Activated naive CD4-positive, alpha-beta T cell (primary cell): ENCODE measurements at places on chromosomes 6 and 20.

DNA sequence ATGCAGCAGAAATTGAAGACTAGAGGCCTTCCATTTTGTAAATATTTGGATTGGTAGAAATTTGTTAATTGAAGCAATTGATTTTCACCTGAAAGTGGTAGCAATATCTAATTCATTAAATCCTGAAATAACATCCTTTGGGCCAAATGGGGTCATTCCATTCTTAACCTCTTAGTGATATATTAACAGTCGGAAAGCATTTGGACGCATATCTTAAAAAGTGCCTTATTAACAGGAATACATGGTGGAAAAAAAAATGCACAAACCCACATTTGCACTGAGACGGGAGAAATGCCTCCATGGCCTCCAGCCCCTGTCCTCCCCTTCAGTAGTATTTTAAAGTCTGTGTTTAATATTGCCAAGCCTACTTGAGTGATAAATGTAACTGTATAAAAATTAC is 205.5 kb downstream of the TFAP2B start:
- DNase-seq = no peak

GRCh38 chr6:49739423-49739822 is 4.8 kb downstream of the CRISP3 start:
- DNase-seq = no peak

DNA sequence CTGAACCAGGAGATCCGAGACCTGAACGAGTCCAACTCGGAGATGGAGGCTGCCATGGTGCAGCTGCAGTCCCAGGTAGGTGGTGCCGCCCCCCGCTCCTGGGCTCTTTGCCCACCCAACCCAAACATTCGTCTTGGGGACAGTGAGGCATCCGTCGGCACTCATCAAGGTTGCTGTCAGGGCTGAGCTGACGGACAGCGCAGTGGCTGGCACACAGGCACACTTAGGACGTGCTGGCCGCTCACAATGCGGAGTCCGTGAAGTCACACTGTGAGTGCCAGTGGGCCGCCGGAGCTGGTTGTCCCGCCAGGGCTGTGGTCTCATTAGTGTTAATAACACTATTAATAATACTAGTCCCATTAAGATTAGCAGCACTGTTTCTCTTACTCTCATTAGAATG is 18.2 kb upstream of the PCMTD2 start:
- DNase-seq = no peak

- DNase-seq = peak; percentile 72
Measured at GRCh38 chr6:30686009-30686907, at the start of gene PPP1R18. PPP1R18 (minus strand) TSS chr6:30686645; CDS start chr6:30686018, 627 bp downstream.

DNA sequence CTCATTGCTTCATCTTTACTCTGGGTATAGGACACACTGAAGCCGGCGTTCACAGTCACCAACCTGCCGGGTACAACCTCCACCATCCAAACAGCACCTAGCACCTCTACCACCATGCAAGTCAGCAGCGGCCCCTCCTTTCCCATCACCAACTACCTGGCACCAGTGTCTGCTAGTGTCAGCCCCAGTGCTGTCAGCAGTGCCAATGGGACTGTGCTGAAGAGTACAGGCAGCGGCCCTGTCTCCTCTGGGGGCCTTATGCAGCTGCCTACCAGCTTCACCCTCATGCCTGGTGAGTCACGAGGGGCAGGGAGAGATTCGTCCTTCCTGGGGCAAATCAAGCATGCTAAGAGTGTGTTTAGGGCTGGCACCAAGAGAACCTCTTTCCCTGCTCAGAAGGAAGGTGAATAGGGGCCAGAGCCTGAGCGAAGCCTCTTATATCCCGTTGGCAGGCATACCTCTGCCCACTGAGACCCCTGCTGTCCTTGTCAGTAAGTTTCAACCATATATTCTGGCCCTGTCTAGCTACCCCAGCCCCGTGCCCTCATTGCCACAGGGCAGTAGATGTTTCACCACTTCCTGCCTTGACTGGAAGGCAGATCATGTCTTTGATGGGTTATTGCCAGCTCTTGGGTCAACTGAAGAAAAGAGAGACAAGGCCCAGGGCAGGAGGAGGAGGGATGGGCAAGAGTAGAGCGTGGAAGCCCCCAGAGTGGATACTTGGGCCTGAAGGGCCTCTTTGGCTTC is 4.8 kb downstream of the SRF start:
- DNase-seq = no peak

- peak; percentile 36 for DNase-seq
Measured at GRCh38 chr20:58228484-58229197, at the start of gene ANKRD60. ANKRD60 (minus strand) TSS chr20:58228653; CDS start chr20:58228653, 0 bp downstream.

GRCh38 chr6:164099269-164099865 is 684.8 kb downstream of the QKI start:
- no peak for DNase-seq

DNA sequence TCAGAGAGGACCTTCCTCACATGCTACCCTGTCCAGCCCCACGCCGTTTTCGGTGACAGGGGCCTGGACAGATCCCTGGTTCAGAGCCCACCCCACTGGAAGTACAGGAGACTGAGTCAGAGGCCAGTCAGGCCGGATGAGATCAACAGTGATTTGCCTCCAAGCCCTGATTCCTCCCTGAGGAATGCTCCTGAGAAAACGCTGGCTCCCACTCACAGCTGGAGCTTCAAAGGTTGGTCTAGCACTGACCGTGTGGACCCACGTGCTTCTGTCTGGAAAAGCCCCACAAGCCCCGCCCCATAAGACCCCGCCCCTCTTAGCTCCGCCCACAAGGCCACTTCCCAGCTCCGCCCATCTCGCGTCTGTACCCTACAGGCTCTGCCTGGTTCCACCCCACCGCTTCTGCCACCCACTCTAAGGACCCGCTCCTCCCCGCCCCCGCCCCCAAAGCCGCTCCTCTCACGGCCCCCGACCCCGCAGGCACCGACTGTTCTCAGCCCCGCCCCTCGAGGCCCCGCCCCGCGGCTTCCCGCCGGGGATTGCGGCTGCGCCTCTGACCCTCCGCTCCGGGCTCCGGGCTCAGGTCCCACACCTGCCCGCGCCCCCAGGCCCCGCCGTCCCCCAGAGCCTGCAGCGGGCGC is 64.9 kb upstream of the BHLHE23 start:
- DNase-seq = no peak

- no peak for DNase-seq
Measured at GRCh38 chr20:38126932-38127621, 38.0 kb downstream of the TGM2 start.

GRCh38 chr20:17568045-17568788 is 1.7 kb upstream of the DSTN start:
- DNase-seq = no peak

GRCh38 chr20:59933296-59933848 is at the start of gene SYCP2:
SYCP2 (minus strand) TSS chr20:59933637; CDS start chr20:59922413, 11,224 bp downstream.
- DNase-seq = peak; percentile 15

- no peak for DNase-seq
Measured at GRCh38 chr6:158064725-158065251, 83.1 kb downstream of the SYNJ2 start.

DNA sequence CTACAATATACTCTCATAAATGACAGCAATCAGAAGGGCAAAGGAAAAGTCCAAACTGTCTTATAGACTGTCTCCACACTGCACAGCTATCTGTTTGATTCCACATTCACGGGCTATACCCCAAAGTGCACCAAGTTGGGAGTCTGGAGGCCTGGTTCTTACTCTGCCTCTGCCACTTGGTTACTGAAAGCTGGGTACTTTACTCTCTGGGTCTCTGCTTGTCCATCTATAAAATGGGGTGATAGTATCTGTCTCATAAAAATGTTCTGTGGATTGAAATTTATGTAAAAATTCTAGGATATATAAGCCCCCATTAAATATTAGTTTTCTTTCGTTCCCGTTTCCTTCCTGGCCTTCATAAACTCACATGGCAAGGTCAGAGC is 86.5 kb downstream of the CD164 start:
- DNase-seq = no peak

DNA sequence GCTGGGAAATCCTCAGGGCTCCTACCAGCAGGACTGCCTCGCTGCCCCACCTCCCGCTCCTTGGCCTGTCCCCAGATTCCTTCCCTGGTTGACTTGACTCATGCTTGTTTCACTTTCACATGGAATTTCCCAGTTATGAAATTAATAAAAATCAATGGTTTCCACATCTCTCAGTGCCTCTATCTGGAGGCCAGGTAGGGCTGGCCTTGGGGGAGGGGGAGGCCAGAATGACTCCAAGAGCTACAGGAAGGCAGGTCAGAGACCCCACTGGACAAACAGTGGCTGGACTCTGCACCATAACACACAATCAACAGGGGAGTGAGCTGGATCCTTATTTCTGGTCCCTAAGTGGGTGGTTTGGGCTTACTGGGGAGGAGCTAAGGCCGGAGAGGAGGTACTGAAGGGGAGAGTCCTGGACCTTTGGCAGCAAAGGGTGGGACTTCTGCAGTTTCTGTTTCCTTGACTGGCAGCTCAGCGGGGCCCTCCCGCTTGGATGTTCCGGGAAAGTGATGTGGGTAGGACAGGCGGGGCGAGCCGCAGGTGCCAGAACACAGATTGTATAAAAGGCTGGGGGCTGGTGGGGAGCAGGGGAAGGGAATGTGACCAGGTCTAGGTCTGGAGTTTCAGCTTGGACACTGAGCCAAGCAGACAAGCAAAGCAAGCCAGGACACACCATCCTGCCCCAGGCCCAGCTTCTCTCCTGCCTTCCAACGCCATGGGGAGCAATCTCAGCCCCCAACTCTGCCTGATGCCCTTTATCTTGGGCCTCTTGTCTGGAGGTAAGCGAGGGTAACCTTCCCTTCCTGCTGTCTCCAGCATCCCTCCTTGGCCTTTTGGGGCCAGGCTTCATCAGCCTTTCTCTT is at the start of gene CFB:
Gene CFB (plus strand): TSS at position 589 of the 863 bp plus-strand sequence. CDS start 127 bp downstream, at position 716.
- DNase-seq = no peak
